ENCODE measurements at places on chromosomes 1 and 21.
A peak's percentile ranks its signal among the peaks of the same experiment; 100 is the strongest.

DNA sequence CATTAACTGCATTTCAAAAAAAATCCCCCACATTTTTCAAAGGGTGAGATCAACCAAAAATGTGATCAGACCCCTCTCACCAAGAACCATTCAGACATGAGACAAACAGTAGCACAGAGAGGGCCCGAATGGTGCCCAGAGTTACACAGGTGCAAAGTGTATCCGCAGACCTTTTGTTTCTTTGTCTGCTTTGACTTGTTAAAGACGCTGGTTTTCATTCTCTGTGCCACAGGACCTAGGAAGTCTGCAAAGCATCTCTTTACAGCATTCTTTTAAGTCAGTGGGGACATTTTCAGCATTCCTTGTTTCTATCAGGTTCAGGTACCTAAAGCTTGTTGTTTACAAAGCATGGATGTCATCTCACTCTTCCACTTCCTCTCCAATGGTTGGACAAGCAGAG is 87.2 kb upstream of the MAP1LC3C start:
- no peak for DNase-seq

- no peak for DNase-seq
These were observed 6.3 kb downstream of the CDKN2C start for GRCh38 chr1:50976111-50976889.

- DNase-seq: peak; percentile 67
These were observed 16.5 kb upstream of the AGTRAP start for GRCh38 chr1:11719313-11720032.

DNA sequence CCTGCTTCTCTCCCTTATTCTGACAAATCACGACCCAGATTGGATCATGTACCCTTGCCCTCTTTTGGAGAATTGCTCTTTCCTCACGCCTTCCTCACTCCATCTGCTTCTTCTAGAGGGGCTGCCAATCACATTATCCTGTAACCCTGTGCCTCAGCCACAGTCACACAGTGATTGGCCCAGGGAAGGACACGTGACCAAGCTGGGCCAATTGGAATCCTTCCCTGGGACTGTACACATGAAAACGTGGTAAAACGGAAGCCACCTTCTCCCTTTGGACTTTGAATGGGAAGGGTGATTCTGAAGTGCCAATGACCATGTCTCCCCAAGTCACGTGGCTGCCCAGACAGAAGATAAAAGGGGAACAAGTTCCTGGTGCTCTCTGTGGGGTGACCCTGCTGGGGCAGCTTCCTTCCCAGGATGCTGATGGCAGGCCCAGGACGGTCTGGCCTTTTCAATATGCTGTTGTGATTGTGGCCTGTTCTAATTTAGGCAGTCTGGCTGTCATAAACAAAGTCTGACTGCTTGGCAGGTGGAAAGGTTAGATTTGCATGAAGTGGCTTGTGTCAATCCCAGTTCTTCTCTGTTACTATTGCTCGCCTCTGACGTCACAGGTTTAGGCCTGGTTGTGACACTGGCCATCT is 92.9 kb downstream of the UBIAD1 start:
- DNase-seq: no peak

DNA sequence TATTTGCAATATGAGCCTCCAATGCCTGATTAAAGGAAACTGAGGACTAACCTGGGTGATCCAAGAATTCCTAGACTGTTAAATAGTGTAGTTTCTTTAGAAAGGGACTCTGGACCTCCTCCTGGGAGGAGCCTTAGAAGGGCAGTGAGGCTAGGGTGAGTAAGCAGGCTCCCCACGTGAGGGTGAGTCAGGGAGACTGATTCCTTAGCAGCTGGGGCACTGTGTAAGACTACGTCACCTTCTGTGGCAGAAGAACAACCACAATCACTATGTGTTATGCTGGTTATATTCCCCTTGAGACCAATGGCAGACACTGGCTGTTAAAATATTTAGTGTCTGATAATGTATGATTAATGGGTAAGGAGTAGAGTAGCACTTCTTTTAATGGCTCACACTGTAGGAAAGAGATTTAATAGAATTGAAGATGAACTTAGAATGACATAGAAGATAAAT is 53.3 kb upstream of the SYT14 start:
- peak; percentile 6 for DNase-seq

GRCh38 chr1:167059045-167059808 is 30.9 kb downstream of the GPA33 start:
- DNase-seq: peak; percentile 44
